Activated CD8-positive, alpha-beta memory T cell treated with anti-CD3 and anti-CD28 coated beads for 1 hour (primary cell): ENCODE measurements at places on chromosomes 2 and 18.

GRCh38 chr2:233117811-233118647 lies 57.9 kb downstream of the INPP5D start:
- no peak for DNase-seq

GRCh38 chr18:57466745-57467409 lies 31.7 kb downstream of the ONECUT2 start:
- no peak for DNase-seq

- DNase-seq, result no peak
Measured at GRCh38 chr2:2050446-2050845, 280.6 kb downstream of the MYT1L start.

- no peak for DNase-seq
Measured at GRCh38 chr2:127486247-127487058, 39.8 kb downstream of the IWS1 start.

GRCh38 chr2:23401427-23402204 lies 16.6 kb downstream of the KLHL29 start:
- no peak for DNase-seq

GRCh38 chr2:56357655-56358295 lies 174.0 kb downstream of the CCDC85A start:
- no peak for DNase-seq

DNA sequence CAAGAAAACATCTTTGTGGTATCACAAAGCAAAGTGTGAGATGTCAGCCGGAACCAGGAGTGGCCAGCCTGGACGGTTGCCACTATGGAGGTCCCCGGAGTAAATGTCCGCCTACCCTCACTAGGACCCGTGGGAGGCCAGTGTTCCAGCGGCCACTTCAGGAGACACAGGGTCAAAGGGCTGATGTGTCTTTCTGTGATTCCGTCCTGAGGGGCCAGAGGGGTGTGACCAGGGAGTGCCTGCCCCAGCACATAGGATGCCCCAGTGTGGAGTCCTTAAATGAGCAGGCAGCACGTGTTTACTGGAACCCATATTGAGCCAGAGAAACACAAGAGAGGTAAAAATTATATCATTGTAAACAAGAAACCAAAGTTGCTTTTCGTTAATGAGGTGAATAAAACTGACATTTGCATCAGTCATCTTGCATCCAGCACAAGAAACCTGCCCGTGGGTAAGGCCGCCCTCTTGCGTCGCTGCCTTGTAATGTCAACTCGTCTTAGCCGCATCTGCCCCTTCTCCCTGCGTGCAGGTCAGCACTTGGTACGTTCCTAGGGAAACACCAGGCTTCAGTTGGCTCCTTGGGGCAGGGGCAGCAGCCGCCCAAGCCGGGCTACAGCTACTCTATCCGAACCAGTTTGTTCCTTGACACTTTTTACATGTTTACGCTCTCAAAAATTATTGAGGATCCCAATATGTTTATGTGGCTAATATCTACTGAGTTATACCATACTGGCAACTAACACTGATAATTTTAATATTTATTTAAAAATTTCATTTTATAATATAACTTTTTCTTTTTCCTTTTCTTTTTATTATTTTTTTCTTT lies 46.7 kb upstream of the LAPTM4A start:
- DNase-seq, result peak; percentile 24

- no peak for DNase-seq
Measured at GRCh38 chr2:178160601-178161000, 33.7 kb upstream of the OSBPL6 start.

GRCh38 chr18:62790871-62791772 lies 75.8 kb downstream of the PHLPP1 start:
- DNase-seq, result no peak

DNA sequence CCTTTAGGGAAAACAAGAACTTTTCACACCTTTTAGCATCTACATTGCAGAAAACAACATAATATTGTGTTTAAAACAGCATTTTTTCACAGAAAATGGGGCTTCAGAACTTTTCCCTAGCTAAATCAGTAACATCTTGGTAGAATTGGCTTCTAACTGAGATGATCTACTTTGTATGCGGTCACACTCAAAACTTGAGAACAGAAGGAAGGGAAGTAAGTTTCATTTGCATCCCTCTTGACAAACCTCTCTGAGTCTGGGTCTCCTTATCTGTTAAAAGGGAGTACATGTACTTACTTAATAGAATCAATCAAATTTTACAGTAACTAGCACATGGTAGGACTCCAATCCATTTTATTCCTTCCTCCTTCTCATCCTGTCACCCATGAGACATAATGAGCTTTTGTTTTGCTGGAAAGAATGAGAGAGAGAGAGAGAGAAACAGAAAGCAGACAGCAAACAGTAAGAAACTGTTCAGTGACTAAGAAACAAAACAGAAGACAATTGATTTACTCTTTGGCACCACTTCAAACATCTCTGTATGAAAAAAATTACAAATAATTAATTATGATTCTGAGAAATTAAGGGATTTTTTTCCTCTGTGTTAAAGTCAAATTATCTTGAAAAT lies 387.3 kb downstream of the SATB2 start:
- DNase-seq, result no peak

GRCh38 chr18:666177-666576 lies 8.7 kb downstream of the TYMS start:
- no peak for DNase-seq

GRCh38 chr2:21020668-21021288 lies 23.1 kb downstream of the APOB start:
- no peak for DNase-seq

DNA sequence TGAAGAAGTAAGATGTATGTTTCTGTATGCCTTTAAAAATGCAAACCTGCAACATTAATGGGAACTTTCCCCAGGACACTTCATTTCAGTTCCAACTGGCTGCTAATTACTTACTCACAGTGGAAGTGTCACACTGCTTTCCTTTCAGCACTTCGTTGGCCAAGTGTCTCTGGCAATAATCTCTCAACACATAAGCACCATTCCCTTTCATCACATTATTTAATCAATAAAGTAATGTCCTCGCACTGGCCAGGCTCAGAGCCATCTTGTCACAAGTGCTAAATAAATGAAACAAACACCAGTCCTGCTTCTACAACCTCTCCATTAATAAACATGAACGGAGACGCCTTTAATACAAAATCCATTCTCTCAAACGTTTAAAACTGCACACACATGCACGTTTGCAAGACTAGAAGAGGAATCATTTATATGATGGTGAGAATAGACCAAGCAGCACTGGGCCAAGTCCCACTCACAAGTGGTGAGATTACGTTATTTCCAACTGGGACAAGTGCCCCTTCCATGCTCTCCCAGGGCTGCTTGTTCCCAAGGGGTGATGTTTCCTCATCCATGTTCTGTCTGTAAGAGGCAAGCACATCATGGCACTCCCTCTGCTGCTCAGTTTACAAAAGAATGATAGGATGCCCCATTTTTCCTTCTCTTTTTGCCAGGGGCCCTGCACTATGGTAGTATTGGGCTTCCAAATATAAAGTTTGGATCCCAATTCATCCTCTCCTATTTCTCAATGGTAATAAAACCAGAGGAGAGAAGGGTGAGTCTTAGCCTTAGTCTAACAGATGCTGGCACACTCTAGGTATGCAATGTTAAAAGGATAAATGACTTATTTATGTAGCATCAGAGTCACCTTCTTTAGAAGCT lies 56.8 kb upstream of the ETAA1 start:
- no peak for DNase-seq

DNA sequence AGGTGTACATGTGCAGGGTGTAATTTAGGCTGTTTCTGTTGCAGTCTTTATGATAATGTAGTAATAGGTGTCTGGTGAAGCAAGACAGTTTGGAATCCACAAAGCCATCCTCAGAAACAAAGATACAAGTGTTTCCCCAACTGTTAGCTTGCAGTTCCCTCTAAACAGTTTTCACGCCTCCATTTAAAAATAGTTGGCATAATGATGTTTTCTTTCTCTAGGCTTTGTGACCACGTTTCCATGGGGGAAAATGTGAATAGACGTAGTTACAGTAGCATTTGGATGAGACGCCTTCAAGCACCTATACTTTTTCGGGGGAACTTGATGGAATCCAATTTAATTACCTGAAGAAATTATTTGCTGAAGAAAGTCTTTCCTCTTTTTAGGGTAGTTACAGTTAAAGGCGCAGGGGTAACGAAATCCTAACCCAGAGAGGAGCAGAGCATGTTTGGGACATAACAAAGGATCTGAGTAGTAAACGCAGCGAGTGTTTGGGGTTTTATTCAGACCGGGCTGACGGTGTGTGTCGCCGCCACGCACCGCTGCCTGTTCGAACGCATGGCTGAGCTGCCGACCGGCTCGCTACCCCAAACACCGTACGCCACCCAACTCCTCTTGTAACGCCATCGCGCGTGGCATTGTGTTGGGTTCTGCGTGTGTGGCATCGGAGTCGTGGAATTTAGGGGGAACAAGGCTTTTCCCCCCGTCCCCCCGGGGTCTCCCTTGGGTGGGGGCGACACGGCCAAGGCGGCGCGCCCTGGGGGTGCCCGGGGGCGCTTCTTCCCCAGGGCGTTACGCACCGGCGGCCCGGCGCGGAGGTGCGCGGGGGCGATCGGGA lies 681 bp upstream of the NRP2 start:
- DNase-seq, result no peak

GRCh38 chr2:240425697-240426096 lies 9.8 kb upstream of the GPC1 start:
- no peak for DNase-seq

DNA sequence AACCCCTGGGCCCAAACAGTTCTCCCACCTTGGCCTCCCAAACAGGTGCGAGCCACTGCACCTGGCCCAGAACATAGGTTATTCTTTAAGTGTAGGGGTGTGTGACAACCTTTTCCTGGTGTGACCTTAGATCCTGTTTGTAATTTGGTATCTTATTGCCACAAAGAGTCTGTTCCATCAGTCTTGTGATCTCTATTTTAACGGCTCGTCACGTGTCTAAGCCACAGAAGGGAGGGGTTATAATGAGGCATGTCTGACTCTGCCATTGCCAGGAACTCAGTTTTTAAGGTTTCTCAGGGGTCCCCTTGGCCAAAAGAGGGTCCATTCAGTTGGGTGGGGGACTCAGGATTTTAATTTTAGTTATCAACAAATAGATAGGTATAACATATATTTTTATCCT lies 4.4 kb upstream of the ALS2 start:
- DNase-seq, result no peak

DNA sequence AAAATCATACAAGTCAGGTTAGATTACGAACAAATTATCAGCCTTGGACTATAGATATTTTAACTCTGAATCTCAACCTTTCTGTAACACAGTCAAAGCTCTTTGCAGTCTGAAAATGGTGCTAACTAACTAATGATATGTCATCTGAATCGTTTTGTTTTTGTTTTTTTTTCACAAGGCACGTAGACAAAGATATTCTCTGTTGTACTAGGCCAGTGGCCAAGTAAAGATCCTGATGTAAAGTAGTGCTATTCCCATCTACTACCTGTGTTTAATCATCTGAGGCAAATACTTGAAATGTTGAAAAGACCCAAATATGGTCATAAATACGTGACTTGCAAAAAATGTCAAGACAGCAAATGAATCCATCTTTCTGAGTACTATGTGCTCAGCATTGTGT lies 65.7 kb downstream of the REL start:
- DNase-seq, result no peak

DNA sequence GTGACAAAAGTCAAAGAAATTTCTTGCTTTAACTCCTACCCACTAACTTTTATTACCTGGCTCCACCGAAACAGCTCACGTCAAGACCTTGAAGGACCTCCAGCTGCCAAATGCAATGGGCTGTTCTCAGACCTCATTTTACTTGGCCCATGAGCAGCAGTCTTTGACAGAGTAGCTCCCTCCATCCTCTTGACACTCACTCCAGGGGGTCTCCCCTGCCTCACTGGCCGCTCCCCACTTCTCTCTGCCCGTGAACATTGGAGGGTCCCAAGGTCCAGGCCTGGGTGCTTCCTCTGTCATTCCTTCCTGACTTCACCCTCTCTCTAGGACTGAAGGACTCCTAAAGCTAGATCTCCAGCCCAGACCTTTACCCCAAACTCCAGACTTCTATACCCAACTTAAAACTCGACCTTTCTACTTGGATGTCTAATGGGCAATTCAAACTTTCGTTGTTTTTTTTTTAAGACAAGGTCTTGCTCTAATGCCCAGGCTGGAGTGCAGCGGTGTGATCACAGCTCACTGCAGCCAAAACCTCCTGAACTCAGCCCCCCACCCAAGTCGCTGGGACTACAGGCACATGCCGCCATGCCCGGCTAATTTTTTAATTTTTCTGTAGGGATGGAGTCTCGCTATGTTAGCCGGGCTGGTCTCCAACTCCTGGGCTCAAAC lies 92.9 kb upstream of the ST3GAL5 start:
- DNase-seq, result no peak

GRCh38 chr2:66733364-66733999 lies 298.6 kb downstream of the MEIS1 start:
- DNase-seq, result no peak

DNA sequence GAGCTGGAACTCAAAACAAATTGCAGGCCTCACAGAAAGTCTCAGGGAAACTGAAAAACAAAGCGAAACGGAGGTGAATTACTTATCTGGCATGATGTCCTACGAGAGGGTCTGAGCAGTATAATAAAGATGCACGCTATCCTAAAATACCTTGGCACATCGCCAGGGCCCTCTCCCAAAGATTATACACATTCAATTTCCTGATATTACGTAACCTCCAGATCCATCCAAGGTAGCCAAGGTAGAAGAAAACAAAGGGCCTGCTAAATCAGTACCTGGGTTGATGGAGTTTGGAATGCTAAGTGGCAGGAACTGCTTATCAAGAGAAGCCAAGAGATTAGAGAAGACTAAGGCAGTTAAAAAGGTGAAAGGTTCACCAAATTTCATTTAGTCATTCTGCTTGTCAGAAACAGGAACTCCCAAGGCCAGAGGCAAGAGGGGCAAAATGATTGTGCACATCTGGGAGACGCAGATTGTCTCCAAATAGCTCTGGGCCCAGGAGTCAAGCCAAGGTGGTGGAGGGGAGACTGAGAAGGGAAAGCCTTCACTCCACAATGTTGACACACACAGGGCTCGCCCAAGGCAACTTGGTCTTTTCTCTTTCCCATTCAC lies 236.8 kb upstream of the ATP5MC3 start:
- DNase-seq, result no peak

DNA sequence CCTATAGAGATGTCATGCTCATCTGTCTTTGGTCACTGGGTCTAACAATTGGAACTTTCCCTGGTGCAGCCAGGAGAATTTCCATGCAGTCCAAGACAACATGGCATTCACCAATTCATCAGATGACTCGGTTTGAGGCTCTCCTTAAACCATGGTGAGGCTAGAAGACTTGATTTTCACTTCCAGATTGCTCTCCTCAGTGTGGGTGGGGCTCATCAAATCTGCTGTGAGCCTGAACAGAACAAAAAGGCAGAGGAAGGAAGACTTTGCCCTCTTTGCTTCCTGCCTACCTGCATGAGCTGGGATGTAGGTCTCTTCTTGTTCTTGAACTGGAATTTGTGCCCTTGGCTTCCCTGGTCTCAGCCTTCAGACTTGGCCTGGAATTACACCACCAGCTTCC lies 203.4 kb upstream of the TRIB2 start:
- DNase-seq, result no peak

- DNase-seq, result no peak
Measured at GRCh38 chr2:36507408-36507812, 90.6 kb downstream of the FEZ2 start.

DNA sequence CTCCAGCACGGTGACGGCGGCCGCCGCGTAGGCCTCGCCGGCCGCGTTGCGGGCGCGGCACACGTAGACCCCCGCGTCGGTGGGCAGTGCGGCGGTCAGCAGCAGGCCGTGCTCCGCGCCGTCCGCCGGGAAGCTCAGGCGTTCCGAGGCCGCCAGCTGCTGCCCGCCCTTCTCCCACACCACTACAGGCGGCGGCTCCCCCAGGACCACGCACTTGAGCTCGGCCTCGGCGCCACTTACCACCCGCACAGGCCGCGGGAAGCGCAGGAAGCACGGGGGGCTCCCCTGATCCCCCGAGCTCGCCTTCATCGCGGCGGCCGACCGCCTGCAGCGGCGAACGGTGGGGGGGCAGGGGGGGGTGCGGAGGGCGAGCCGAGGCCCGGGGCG lies 422 bp downstream of the OBSL1 start:
- no peak for DNase-seq
